ENCODE measurements at places on chromosomes 6 and 20.
A peak's percentile ranks its signal among the peaks of the same experiment; 100 is the strongest.

DNA sequence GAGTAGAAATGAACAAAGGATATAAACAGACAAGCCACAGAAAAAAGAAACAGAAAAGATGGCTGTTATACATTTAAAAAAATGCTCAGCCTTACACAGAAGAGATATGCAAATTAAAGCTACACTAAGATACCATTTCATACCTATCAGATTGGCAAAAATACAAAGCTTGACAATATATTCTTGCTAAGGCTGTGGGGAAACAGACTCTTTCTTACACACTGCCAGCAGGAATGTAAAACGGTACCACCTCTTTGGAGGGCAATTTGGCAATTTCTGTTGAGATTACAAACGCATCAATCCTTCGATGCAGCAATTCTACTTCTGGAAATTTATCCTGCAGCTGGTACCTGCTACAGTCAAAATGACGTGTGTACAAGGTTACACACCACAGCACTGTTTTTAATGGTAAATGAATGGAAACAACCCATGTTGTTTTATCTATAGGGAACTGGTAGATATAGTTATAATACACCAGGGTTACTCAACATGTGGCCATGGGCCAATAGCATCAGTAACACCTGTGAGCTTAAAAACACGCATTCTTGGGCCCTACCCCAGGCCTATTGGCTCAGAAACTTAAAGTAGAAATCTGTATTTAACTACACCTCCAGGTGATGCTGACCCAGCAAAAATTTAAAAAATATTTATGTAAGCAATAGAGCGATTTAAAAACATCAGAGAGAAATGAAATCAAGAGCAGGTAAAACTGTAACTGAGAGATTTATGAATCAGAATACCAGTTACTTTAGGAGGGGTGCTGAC, 53.3 kb downstream of the TRAM2 start:
- no peak for DNase-seq

DNA sequence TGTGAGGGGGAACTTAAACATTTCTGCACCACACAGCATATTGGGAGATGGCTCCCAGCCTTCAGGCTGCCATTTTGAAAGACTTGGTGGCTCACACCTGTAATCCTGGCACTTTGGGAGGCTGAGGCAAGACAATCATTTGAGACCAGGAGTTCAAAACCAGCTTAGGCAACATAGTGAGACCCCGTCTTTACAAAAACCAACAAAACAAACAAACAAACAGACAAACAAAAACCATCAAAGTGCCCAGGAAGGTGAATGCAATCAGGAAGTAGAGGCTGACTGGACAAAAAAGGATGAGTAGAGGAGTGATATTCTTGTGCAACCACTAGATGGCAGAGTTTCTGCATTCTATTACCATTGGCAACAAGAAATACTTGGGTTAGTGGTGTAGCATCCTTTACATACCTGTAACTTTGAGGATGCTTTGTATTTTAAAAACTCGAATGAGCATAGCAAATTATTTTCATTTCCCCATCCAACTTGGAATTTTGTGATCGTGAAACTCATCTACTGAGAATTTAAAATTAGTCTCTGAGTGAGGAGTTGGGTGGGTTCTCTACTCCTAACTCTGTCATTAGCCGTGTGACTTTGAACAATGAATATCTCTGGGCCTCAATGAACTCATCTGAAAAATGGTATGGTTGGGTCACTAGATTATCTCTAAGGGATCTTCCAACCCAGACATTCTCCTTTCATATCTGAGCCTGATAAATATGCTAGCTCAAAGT, 84.4 kb downstream of the CRYBG1 start:
- peak; percentile 70 for DNase-seq

DNA sequence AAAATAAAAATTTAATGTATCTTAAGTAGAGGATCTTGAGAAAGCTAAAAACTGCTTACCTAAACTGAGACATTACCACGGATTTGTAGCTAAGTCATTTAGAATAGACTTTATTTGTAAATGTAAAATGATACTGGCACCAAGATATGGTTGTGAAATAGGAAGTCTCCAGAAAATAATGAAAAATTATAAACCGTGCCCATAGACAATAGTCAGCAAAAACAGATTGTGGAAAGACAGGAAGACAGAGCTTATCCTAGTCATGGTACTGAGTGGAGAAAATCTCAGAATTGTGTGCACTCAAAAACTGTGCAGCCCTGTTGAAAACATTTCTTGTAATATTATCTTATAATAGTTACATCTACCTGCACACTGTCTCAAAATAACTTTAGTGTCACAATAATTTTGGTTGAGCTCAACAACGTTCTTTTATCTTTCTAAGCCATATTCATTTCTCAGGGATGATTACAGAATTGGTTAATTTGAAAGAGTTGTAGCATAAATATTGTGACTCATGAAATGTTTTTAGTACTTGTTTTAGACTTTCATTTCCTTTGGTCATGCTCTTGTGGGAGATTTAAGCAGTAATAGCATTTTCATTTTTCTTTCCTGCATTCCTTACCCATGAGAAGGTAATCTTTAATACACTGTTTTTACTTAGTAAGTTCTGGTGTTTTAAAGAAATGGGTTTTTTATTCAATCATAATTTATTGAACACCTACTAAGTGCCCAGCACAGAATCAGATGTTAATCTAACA, 174.5 kb downstream of the SOX4 start:
- DNase-seq = no peak

GRCh38 chr20:50041246-50041873, 58.6 kb downstream of the SNAI1 start:
- DNase-seq = no peak

- peak; percentile 7 for DNase-seq
Observed at GRCh38 chr6:139364982-139365379, 9.5 kb downstream of the CITED2 start.

DNA sequence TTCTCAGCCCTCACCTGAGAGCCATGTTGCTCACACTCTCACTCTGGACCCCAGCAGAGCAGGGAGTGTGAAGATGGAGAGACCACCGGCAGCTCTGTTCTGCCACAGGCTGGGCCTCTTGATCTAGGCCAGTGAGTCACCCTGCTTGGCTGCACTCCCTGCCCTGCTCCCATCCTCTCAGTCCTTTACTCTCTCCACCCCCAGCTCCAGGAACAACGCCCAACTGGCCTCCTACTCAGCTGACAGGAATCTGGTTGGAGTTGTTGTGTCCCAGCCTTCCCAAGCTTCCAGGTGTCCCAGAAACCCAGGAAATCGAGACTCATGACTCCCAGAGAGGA, at the start of gene PSORS1C1:
Gene PSORS1C1, plus strand, starts transcription at position 260 of the 338 bp plus-strand sequence. CDS start 14,833 bp downstream, outside the sequence.
- DNase-seq = no peak

GRCh38 chr6:26575494-26575939, 21.2 kb upstream of the ABT1 start:
- peak; percentile 17 for DNase-seq

DNA sequence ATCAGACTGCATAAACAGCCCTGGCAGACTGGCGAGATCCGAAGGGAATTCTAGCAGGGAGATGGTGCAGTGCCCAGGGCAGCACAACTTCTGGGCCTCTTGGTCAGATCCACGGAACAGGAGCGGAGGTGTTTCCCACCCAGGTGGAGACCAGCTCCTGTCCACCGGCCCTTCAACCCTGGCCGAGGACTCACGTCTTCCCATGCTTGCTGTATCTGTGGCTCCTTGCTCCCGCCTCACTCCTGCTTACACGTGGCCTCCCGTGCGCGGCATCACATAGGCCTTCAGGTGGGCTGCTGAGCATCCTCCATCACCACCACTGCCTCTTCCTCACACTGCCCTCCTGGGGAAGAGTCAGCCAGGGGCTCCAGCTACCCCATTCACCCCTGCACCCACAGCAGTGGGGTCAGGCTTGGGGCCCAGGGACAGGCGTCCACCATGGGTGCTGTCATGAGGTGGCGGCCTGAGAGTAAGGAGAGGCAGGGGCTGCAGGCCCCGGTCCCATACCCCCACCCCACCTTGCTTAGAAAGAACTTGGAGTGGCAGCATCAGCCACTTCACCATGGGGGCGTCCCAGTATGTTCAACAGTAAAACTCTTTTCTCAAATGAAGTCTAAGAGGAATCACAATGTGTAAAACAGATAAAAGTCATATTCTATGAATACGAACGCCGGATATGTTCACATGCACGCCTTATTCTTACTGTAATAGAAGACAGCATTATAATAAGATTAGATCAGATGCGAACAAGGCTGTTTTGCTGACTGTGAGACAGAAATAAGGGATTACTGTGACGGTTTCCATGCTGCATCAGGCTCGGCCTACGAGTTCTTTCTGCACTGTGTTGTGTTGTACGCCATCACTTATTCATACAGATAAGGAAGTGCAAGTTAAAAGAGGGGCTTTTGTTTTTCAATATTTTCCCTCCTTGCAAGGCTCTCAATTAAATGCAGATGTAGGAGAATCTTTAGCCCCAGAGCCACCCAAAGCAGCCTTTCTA, 165.4 kb downstream of the GRM4 start:
- no peak for DNase-seq

GRCh38 chr20:7410150-7410549, 530.1 kb downstream of the HAO1 start:
- no peak for DNase-seq

DNA sequence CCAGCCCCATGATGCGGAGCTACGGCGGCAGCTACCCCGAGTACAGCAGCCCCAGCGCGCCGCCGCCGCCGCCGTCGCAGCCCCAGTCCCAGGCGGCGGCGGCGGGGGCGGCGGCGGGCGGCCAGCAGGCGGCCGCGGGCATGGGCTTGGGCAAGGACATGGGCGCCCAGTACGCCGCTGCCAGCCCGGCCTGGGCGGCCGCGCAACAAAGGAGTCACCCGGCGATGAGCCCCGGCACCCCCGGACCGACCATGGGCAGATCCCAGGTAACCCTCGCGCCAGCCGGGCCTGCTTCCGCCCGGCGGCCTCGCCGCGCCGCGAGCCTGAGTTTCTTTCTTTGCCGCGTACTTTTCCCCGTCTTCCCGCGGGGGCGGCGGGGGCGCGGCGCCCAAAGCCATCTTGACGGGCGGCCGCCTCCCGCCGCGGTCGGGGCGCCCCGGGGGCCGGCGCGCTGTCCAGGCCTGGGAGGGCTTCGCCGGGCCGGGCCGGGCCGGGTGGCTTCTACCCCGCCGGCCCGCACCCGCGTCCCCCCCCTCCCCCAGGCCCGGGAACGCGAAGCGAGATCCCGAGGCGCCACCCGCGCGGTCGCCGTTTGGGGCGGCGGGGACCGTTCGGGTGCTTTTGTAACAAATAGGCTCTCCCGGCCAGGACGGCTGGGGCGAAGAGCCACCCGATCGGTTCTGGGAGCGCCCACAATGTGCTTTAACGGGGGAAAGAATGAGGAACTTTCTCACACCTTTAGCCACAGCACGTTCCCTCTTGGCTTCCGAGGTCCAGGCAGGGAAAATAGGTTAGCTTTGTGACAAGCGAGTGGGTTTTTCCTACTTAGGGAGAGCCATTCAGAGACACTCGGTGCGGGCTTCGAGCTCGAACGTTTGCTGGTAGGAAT, 2.3 kb downstream of the ARID1B start:
- DNase-seq = peak; percentile 71

- no peak for DNase-seq
Observed at GRCh38 chr20:46557231-46557956, 6.9 kb upstream of the OCSTAMP start.

- peak; percentile 83 for DNase-seq
Observed at GRCh38 chr6:100461278-100461916, 3.3 kb downstream of the SIM1 start.

GRCh38 chr6:106113256-106113959, 27.3 kb downstream of the PRDM1 start:
- DNase-seq = no peak

DNA sequence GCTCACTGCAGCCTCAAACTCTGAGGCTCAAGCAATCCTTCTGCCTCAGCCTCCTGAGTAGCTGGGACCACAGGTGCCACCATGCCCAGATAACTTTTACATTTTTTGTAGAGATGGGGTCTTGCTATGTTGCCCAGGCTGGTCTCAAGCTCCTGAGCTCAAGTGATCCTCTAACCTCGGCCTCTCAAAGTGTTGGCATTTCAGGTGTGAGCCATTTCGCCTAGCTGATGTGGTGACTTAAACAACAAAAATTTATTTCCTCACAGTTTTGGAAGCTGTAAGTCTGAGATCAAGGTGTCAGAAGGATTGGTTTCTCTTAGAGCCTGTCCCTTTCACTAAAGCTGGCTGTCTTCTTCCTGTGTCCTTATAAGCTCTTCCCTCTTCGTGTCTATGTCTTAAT, 15.0 kb upstream of the JARID2 start:
- no peak for DNase-seq

DNA sequence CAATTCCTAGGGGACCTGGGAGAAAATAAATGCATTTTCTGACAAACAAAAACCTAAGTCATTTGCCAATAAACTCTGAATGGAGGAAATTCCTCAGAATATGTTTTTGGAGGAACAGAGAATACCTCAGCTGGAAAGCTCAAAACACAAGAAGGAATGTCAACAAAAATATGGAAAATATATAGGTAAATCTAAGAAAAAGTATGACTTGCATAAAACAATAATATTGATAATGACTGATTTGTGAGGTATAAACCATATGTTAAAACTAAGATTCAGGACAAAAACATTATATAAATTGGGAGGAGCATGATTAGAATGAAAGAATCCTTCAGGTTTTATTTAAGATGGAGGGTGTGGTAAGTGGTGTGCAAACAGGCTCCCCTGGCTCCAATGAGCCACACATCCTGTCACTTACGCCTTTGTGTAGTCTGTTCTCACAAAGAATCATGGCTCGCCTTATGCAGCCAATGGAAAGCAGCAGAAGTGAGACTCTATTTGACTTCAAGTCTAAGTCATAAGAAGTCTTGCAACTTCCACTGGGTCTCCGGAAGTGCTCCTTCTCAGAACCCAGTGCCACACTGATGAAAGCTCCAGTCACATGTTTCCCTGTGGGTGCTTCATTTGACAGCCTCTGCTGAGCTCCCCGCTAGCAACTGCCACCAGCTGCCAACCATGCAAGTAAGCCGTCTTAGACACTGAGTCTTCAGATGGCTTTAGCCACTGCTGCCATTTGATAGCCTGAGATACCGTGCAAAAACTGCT, 8.1 kb downstream of the CFAP61 start:
- peak; percentile 46 for DNase-seq

- DNase-seq = no peak
Observed at GRCh38 chr20:2869381-2869780, 3.9 kb upstream of the PTPRA start.

DNA sequence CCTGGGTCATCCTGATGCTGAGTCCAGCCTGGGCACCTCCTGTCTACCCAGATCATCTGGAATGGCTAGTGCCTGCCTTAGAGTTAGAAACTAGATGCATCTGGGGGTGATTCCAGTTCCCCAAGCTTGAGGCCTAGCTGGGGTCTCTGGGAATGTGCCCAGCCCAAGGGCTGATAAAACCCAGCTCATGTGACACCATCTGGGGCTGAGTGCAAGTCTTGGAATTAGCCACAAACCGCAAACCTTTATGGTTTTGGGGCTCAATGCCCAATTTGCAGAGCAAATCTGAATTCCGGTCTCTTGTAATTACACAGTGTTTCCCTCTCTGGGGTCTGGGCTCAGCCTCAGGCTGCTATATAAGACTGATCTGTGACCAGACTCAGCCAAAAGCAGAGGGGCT, at the start of gene BPIFB4:
Gene BPIFB4, plus strand, starts transcription at position 385 of the 400 bp plus-strand sequence. CDS start 1,884 bp downstream, outside the sequence.
- DNase-seq = no peak

GRCh38 chr6:3625980-3626563, 125.4 kb downstream of the PXDC1 start:
- DNase-seq = peak; percentile 85

Data from NCI-H146 (cell line).